ENCODE measurements at places on chromosomes 2 and 18. TPM values are rescaled to one million over a fixed set of nuclear protein-coding genes. Genes with fewer than 3 reads are reported as not detected.

Gene DNAH6
- under 0.01 TPM for total RNA-seq

Gene GCG
- not detected for total RNA-seq

Gene GBX2
- total RNA-seq: 2.6 TPM

Gene PCARE
- total RNA-seq: not detected

Gene ONECUT2
- total RNA-seq: under 0.01 TPM

Gene IMP4
- total RNA-seq: 104 TPM

Gene IKZF2
- 2.9 TPM for total RNA-seq

Gene CAPN14
- not detected for total RNA-seq

Gene PSMA8
- not detected for total RNA-seq

Gene ITGA6
- total RNA-seq: 218 TPM

Gene UGGT1
- total RNA-seq: 83.3 TPM

Gene CERKL
- total RNA-seq: not detected

Gene ATOH8
- 13.2 TPM for total RNA-seq

Gene XDH
- total RNA-seq: not detected

Gene TCF23
- total RNA-seq: not detected

Gene NOTO
- total RNA-seq: not detected

Gene SGPP2
- not detected for total RNA-seq

Gene SCTR
- not detected for total RNA-seq

Gene UNC80
- total RNA-seq: not detected

Gene HK2
- total RNA-seq: 8.4 TPM

Gene TSPYL6
- total RNA-seq: 0.10 TPM

Gene RRM2
- total RNA-seq: 59.2 TPM

Gene PGAP1
- total RNA-seq: 14.7 TPM

Gene BBS5
- total RNA-seq: 2.6 TPM

Gene BMP10
- not detected for total RNA-seq

Gene DLGAP1
- 0.10 TPM for total RNA-seq

Gene HOXD1
- total RNA-seq: 16.6 TPM

Gene CROCC2
- total RNA-seq: not detected

Gene SPTBN1
- 490 TPM for total RNA-seq

Gene PSTPIP2
- 5.3 TPM for total RNA-seq

Gene ANKRD23
- 1.9 TPM for total RNA-seq

Gene RAD51AP2
- total RNA-seq: not detected

Gene REL
- 18.2 TPM for total RNA-seq

Gene PAX3
- not detected for total RNA-seq

Gene CDK15
- total RNA-seq: not detected

Gene RGPD3
- 0.38 TPM for total RNA-seq

Gene SMAD7
- 6.6 TPM for total RNA-seq

Gene GPR45
- total RNA-seq: not detected

Gene BCL2
- total RNA-seq: 0.98 TPM

Gene NDUFAF7
- 12.4 TPM for total RNA-seq

Gene UGT1A4
- total RNA-seq: not detected

Gene GKN2
- 0.65 TPM for total RNA-seq

Gene TCF4
- total RNA-seq: 552 TPM

Gene DYNAP
- not detected for total RNA-seq

Gene GPBAR1
- total RNA-seq: 0.10 TPM

Gene SNTG2
- not detected for total RNA-seq

Gene PPP1R1C
- under 0.01 TPM for total RNA-seq

Gene ALPP
- not detected for total RNA-seq

Gene CFAP65
- not detected for total RNA-seq

Gene DSG4
- total RNA-seq: not detected

Gene ADNP2
- total RNA-seq: 27.9 TPM

Gene C2orf81
- total RNA-seq: 0.19 TPM

Gene MRPL19
- 33.0 TPM for total RNA-seq

Gene CCDC148
- total RNA-seq: 0.48 TPM

Gene ACTG2
- 0.67 TPM for total RNA-seq

Gene ALPI
- total RNA-seq: not detected

All from vein endothelial cell (primary cell).